ENCODE measurements at places on chromosomes 1 and 21.

DNA sequence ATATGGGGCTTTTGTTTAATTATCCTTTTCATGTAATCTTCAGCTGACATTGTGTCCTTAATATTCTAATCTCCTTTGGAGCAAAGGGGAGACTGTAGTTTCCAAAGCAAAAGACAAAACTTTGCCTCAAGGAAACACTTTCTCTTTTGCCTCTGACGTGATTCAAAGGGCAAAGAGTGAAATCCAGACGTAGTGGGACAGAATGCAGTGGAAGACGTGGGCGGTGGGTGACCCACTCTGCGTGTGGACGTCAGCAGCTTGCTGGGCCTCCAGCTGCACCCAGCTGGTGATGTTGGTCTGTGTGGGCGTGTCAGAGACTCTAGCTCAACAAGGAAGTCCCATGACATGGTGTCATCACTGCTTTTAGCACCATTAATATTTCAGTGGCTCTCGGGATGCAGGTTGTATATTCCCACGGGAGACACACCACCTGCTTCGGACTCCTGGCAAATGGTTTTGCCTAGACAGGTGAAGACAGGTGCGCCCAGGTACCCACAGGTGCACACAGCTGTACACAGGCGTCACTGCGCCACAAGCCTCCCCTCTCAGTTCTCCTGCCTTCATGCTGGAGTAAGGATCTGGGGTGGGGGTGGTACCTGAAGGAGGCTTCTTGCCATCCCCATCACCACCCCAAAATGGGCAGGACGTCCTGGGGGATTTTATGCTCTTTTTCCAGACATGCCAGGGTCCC lies 292.1 kb upstream of the VAMP3 start:
- DNase-seq: peak; percentile 58

- DNase-seq: no peak
Measured at GRCh38 chr21:41428311-41428710, 2.3 kb downstream of the MX1 start.

DNA sequence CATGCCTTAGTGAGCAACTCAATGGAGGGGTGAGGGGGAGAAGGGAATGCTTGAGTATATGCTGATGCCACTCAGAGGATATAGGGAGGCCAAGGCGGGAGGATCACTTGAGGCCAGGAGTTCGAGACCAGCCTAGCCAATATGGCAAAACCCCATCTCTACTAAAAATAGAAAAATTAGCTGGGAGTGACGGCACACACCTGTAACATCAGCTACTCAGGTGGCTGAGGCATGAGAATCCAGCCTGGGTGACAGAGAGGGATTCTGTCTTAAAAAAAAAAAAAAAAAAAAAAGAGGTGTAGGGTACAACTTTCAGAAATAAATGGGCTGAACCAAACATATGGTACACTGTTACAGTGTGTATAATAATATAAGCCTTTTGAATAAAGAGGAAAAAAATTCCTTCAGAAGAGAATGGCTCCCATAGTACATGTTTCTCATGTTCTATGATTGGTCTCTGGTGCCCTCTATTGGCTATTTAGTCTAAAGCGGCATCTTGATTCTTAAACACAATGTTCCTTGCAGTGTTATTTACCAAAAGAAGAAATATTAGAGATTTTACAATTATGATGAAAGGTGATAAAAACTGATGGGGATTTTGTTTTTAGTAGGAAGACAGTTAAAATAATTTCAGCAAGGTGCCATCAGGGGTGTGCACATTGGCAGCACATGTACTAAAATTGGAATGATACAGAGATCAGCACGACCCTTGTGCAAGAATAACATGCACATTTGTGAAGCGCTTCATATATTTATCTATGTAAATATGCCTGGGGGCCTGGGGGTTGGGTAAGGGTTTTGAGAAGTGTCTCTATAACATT lies 109.8 kb downstream of the PATJ start:
- peak; percentile 59 for DNase-seq

DNA sequence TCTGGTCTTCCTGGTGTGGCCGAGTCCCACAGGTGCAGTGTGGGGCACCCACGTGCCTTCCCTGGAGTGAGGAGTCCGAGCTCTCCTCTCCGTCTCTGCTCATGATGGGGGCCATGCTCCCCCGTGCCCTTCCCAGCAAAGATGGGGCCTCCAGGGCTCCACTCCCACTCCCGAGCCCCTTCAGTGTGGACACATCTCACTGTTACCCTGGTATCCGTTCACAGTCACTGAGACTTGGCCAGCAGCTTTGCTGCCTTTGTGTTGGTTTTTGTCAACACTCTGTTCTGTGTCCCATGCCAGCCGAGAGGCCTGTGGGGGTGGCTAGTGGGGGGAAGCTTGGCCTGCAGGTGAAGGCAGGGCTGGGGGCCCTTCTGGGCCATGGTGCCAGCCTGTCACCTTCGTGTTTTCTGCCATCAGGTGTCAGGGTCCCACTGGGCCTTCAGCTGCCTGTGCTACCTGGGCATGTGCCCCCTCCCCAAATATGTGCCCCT lies 46.9 kb upstream of the POFUT2 start:
- no peak for DNase-seq

All from H4 (cell line).